ENCODE measurements at places on chromosomes 3 and 15.

- no peak for DNase-seq
Measured at GRCh38 chr15:37537802-37538201, 396.6 kb upstream of the TMCO5A start.

GRCh38 chr15:96267463-96267862 is 63.0 kb upstream of the NR2F2 start:
- no peak for DNase-seq

- DNase-seq: no peak
Measured at GRCh38 chr3:116743062-116743461, 33.5 kb downstream of the TUSC7 start.

- peak; percentile 81 for DNase-seq
Measured at GRCh38 chr3:69282181-69282580, 103.7 kb downstream of the FRMD4B start.

DNA sequence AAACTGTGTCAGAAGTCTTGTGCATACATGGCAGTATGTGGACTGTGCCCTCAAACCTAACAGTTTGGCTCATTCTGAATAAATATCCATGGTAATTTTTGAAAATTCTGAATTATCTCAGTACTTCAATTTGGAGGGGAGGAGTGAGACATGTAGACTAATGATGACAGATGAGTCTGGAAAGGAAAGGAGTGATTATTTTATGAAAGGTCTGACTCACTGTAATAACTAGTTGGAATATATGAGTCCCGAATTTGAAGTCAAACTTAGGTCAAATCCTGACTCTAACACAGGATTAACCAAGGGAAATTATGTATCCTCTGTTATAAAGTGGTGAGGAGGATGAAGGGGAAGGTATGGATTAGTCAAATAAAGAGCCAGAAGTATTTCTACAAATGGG is 38.6 kb downstream of the SUCNR1 start:
- no peak for DNase-seq

DNA sequence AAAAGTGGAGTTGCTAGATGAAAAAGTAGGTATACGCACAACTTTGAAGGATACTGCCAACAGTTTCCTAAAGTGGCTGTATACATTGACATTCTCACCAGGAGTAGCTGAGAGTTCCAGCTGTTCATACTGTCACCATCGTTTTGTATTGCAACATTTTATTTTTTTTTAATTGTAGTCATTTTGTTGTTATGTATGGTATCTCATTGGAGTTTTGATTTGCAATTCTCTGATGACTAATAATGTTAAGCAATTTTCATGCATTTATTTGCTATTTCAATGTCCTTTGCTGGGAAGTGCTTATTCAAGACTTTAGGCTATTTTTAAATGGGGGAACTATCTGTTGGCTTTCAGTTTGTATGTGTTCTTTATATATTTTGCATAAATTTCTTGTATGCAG is 185.1 kb upstream of the TGFBR2 start:
- DNase-seq: no peak

- no peak for DNase-seq
Measured at GRCh38 chr3:141178551-141178950, 53.1 kb upstream of the PXYLP1 start.

GRCh38 chr3:175246766-175247165 is 387.6 kb downstream of the NAALADL2 start:
- DNase-seq: no peak

DNA sequence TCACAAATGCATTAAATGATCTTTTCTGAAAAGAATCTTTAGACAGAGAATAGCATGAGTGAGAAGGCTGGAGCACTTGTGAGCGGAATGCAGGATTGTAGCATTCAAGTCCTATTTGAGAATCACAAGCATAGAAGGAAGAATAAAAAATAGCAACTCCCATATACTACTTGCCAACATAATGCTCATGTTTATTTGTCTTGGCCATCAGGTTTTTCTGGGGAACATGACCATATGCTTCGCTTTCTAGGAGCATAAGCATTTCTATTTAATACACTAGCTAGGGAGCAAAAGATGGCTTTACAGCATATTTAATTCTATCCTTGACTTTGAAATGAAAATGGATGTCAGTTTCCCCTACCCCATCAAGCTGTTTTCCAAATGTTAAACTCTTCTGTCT is 170.3 kb upstream of the MITF start:
- DNase-seq: no peak

- peak; percentile 64 for DNase-seq
Measured at GRCh38 chr15:78061963-78062427, 15.5 kb downstream of the TBC1D2B start.

DNA sequence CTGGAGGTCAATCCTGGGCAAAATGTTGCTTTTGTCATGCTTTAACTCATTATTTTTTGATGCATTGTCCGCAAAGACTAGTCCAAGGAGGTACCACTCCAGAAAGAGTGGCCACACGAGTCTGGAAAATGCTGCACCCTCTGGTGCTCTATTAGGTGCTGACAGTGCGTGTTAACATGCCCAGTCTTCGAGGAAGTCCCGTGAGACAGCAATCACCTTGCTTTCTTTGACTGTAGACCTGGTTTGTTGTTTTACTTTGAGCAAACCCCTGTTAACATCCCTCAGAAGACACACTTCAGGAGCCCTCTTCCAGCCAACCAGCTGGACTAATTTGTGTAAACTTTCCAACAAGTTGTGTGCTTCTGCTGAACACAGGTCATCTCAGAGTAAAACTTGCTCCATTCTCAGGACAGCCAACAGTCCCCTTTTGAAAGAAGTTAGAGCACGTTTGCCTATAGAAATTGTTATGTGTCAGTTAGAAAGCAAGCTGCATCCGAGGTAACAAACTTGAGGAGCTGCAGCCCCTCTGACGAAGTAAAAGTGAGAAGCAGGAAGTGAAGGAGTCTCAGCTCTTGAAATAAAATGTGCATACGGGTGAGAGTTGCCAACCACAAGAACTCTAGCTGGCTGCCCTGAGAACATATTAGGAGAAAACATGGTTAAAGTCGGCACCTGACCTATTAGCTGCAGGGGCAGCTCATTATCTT is 205.0 kb downstream of the LPP start:
- no peak for DNase-seq

GRCh38 chr3:54374214-54374852 is 252.0 kb downstream of the CACNA2D3 start:
- DNase-seq: peak; percentile 15

GRCh38 chr3:168248383-168249204 is 152.9 kb upstream of the GOLIM4 start:
- DNase-seq: no peak

DNA sequence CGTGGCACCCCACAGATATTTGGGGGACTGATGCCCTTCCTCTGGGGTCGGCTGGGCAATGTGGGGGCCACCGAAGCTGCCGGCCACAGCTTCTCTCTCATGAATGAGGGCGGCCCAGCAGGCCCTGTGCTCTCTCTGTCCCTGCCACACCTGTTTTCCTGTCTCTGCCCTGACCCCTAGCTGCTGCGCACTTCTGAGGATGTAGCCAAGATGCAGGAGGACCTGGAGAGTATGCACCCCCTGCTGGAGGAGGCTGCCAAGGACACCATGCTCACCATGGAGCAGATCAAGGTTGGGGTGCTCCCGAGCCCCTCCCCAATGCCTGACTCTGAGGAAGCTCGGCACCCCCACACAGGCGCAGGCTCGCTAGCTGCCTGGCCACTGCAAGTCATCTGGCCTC is 59.7 kb downstream of the SEMA3G start:
- peak; percentile 60 for DNase-seq

GRCh38 chr3:32460031-32460749 is 42.5 kb downstream of the CMTM6 start:
- peak; percentile 70 for DNase-seq

DNA sequence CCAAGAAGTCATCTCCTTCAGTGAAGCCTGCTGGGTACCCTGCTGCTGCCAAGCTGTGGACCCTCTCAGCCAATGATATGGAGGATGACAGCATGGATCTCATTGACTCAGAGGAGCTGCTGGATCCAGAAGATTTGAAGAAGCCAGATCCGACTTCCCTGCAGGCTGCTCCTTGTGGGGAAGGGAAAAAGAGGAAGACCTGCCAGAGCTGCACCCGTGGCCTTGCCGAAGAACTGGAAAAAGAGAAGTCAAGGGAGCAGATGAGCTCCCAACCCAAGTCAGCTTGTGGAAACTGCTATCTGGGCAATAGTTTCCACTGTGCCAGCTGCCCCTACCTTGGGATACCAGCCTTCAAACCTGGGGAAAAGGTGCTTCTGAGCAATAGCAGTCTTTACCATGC is 13.7 kb upstream of the ANP32A start:
- no peak for DNase-seq

DNA sequence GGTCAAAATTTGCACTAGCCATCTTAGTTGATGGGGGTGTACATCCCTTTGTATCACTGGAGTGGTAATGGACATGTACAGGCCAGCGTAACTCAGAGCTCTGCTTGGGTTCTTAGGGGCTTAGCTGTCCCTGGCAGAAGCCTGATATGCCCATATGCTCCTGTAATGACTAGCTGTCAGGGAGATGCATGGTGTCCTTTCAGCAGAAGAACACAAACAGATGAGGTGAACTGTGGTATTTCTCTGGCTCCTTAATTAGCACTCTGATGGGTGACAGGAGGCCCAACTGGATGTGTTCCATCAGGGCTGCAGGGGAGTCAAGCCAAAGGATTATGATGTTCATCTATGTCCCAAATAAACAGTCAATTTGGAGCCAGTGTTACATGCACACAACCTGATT is 774.5 kb downstream of the AGBL1 start:
- no peak for DNase-seq
